ENCODE measurements at places on chromosomes 1 and 21. TPM values are rescaled to one million over a fixed set of nuclear protein-coding genes. Genes with fewer than 3 reads are reported as not detected.

Gene PADI3
- not detected for total RNA-seq

Gene NPHS2
- total RNA-seq: not detected

Gene RAB42
- 2.2 TPM for total RNA-seq

Gene LRRC3
- total RNA-seq: 0.67 TPM

Gene CELA2B
- total RNA-seq: 663 TPM

Gene GLIS1
- total RNA-seq: not detected

DNA sequence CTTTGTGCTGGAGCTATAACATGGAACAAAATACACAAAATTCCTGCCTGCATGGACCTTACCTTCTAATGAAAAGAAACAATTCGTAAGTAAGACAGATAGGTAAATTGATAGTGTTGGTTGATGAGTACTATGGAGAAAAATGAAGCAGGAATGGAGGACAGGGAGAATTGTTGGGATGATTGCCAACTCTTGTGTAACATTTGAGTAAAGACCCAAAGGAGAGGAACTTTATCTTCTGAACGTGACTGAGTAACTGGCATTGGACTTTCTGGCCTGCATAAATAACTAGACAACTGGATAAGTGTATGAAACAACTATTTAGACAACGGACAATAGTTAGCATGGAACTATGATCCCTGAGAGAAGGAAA lies 6.8 kb upstream of the EFCAB14 start:
- no peak overlapping the region for H3K4me3 ChIP-seq
- no peaks in the 10 kb centered on the region for H3K4me1 ChIP-seq

DNA sequence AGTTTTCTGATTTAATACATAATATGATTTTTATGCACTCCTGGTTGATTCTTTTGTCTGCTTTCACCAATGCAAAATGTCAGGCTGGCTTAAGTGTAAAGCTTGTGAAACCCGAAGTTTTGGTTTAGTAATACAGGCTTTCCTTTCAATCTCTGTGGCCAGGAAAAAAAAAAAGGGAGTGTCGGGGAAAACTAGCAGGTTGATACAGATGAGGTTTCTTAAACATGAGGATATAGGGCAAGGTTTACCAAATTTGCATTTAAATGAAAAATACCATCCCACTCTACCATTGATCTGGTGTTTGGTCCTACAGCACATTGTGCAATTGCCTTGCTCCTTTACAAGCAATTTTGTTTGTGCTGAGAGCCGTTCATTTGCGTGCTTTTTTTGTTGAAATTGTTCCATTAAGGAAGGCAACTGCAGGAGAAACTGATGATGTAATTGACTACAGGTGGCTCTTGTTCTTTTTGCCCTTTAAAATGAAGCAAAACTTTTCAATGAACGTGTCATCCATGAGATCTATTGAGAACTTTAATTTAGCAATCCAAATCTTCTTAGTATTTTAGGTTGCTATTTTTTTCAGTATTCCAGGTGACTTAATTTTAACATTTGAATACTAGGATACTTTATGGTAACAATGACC lies 22.7 kb downstream of the CLIC6 start:
- H3K27me3 ChIP-seq: no peaks in the 10 kb centered on the region
- no peak overlapping the region for H3K27ac ChIP-seq
- H3K4me1 ChIP-seq: no peaks in the 10 kb centered on the region
- H3K36me3 ChIP-seq: no peaks in the 10 kb centered on the region
- DNase-seq: no peak

DNA sequence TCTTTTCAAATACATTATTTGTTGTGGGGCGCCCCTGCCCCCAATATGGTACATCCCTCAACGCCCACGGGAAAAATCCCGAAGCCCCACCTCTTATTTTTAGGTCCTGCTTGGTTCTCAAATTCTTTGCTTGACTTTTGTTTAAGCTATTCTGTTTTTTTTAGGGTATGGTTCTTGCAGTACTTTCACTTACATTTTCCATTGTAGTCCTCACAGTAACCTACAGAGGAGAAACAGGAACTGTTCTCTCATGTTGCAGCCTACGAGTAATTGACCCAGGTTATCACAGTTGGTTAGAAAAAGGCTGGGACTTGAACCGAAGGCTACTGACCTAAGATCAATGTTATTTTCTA lies 697 bp upstream of the C21orf91 start:
- H3K27ac ChIP-seq: peak overlapping the region; percentile 90
- H3K4me1 ChIP-seq: peaks cover 7% of the 10 kb centered on the region
- peak overlapping the region; percentile 90 for H3K4me3 ChIP-seq
- DNase-seq: no peak

DNA sequence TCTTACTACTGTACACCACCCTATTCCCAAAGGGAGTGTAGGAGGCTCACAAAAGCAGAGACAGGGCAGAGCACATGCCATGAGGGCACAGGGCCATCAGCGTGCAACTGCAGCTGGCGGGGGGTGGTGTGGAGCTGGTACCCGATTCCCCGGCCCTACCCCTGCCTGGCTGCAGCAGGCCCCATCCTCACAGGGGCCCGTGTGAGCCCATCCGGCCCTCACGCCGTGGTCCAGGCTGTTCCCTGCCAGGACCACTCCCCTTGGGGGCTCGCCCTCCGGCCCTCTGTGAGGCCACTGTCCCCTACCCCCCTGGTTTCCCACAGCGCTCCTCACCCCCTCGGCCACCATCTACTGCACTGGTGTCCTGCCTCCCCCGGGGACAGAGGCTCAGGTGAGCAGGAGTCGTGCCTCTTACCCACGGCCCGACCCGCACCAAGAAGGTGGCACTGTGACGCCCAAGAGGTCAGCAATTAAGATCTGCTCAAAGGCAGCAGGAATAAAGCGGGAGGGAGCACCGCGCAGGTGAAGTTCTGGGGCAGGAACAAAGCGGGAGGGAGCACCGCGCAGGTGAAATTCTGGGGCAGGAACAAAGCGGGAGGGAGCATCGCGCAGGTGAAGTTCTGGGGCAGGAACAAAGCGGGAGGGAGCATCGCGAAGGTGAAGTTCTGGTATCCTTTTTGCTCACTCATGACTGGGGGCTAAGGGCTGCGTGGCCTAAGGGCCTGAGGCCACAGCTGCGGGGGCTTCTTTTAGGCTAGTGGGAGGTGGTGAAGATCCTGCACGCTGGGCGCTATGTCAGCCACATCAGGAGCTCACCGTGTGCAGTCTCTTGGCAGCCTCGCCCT lies 3.9 kb downstream of the POFUT2 start:
- H3K27me3 ChIP-seq: no peaks in the 10 kb centered on the region
- no peak overlapping the region for H3K27ac ChIP-seq
- peaks cover 9% of the 10 kb centered on the region for H3K4me1 ChIP-seq
- no peak overlapping the region for H3K4me3 ChIP-seq
- H3K36me3 ChIP-seq: no peaks in the 10 kb centered on the region

- H3K27me3 ChIP-seq: no peaks in the 10 kb centered on the region
- no peak overlapping the region for H3K4me3 ChIP-seq
- DNase-seq: no peak
- H3K4me1 ChIP-seq: no peaks in the 10 kb centered on the region
- no peaks in the 10 kb centered on the region for H3K36me3 ChIP-seq
- H3K27ac ChIP-seq: no peak overlapping the region
Observed at GRCh38 chr1:151914076-151914475, 4.8 kb upstream of the THEM4 start.

GRCh38 chr1:78839704-78840277 lies 166.7 kb downstream of the ADGRL4 start:
- H3K4me3 ChIP-seq: no peak overlapping the region
- DNase-seq: peak; percentile 4
- no peaks in the 10 kb centered on the region for H3K27me3 ChIP-seq
- H3K27ac ChIP-seq: no peak overlapping the region
- no peaks in the 10 kb centered on the region for H3K4me1 ChIP-seq
